ENCODE measurements at places on chromosomes 3 and 15.

- DNase-seq = no peak
Measured at GRCh38 chr3:45198264-45199260, 27.5 kb downstream of the TMEM158 start.

DNA sequence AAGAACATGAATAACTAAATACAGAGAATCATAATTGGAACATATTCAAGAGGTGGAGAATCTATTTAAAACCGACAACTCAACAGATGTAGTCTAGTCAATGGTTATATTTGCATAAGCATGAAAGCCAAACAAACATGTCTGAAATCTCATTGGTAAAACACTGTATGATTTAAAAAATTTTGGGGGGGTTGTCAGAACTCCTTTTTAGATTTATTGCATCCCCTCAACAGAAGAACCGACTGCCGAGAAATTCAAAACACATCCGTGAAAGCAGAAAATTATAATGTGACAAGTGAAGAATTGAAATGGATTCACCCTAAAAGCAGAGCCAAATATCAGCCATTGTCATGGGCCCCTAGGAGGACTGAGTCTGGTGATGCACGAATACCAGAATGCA is 633.4 kb upstream of the KCNMB2 start:
- DNase-seq = no peak

DNA sequence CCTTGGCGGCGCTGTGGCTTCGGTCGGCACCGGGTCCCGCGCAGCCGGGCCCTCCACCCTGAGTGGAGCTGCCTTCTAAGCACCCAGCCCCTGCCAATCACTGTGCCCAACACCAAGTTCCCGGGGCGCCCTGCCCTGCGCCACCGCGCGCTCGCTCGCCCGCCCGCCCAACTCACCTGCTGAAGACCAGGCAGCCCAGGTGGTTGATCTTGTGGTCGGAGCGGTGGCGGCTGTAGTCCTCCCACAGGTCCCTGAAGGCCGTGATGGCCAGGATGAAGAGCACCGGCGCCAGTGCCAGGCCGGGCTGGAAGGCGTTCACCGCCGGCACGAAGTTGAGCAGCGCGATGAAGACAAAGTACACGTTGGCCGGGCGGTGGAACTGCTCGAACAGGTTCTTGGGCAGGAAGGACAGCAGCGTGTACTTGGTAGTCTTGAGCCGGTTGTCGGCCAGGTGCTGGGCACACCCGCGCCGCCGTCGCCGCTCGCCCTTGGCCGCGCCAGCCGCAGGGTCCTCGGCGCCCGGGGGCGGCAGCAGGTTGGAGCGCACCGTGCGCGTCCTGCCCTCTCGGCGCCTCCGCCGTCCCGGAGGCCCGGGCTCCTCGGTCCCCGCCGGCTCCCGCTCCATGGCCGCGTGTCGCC is 536 bp downstream of the ATP10A start:
- no peak for DNase-seq

- DNase-seq = no peak
Measured at GRCh38 chr15:100211855-100212850, 129.6 kb downstream of the ADAMTS17 start.

- DNase-seq = no peak
Measured at GRCh38 chr3:146040630-146041029, 120.4 kb downstream of the PLOD2 start.

- no peak for DNase-seq
Measured at GRCh38 chr3:115448851-115449250, 174.5 kb upstream of the GAP43 start.

- DNase-seq = peak; percentile 62
Measured at GRCh38 chr3:56494679-56495322, 26.5 kb upstream of the ERC2 start.

All from GDM1 (cell line).